ENCODE measurements at places on chromosomes 12 and 14. TPM values are rescaled to one million over a fixed set of nuclear protein-coding genes. Genes with fewer than 3 reads are reported as not detected.

Gene CLEC1B
- not detected for total RNA-seq

Gene KRT8
- total RNA-seq, result 0.46 TPM

DNA sequence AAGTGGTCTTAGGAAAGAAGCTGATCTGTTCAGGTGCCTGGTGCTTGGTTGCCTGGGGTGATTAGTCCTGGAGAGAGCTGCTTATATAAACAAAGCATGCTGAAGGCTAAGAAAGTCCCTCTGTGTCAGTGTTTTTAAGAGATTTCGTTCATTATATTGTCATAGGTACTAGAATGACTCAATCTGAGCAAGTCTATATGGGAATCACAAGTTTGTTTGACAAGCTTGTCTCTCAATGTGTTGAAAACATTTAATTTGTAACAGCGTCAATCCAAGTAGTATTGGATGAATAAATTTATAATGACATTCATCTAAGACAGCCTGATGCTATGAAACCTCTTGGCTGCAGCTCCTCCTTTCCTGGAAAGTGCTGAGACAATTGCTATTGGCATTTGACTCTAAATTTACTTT lies 256.3 kb downstream of the TMTC2 start:
- H3K27ac ChIP-seq, result no peak overlapping the region
- no peaks in the 10 kb centered on the region for H3K4me1 ChIP-seq
- H3K27me3 ChIP-seq, result no peaks in the 10 kb centered on the region
- no peaks in the 10 kb centered on the region for H3K36me3 ChIP-seq
- DNase-seq, result no peak
- no peak overlapping the region for H3K4me3 ChIP-seq

DNA sequence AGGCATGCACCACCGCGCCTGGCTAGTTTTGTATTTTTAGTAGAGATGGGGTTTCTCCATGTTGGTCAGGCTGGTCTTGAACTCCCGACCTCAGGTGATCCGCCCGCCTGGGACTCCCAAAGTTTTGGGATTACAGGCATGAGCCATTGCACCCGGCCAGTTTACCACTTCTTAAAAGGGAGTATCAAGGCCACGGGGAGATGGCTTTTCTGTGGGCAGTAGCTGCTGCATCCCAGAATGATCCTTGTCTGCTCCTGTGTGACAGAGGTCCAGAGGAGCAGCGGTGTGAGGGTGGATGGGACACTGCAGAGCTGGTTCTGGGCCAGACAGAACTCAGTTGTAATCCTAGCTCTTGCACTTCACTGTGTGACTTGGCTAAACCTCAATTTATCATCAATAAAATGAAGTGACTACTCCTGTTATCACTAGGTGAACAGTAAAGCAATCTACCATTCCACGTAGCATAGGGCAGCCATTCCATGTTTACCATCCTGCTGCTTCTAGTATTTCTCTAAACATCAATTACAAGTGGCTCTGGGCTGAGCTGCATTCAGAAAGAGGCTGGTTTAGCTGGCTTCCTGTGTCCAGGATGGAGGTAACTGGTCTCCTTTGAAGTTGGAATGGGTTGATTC lies 3.0 kb upstream of the NPFF start:
- H3K36me3 ChIP-seq, result peaks cover 38% of the 10 kb centered on the region
- peaks cover 7% of the 10 kb centered on the region for H3K4me1 ChIP-seq
- no peaks in the 10 kb centered on the region for H3K27me3 ChIP-seq
- no peak overlapping the region for H3K27ac ChIP-seq

DNA sequence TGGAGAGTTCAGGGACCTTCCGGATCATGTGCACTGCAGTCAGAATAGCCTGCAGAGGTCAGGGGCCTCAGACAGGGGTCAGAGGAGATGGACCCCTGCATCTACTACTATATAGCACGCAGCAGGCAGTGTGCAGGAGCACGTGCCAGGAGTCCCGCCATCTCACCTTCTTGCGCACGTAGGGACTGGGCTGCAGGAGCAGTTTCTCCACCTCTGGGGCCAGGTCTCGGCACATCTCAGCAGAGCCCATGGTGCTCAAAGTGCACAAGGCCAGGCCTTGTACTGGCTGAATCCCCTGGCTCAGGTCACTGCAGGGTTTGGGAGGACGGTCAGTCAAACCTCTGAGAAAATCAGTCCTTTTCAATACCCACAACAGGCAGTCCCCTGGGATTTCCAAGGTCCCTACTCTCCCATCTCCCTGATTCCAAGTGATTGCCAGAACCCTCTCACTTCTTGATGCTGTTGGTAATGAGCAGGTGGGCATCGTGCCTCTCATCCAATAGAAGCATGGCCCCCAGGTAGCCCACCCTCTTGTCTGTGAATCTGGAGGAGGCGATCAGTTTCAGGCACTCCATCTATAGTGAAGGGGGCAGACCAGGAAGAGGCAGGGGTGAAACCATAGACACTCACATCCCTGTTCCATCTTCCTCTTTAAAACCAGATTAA lies 1.3 kb downstream of the AP1G2 start:
- H3K27ac ChIP-seq, result no peak overlapping the region
- H3K36me3 ChIP-seq, result peaks cover 37% of the 10 kb centered on the region
- H3K27me3 ChIP-seq, result no peaks in the 10 kb centered on the region
- DNase-seq, result no peak
- peaks cover 22% of the 10 kb centered on the region for H3K4me1 ChIP-seq

GRCh38 chr12:52942066-52942900 lies 6.6 kb upstream of the KRT18 start:
- H3K36me3 ChIP-seq, result no peaks in the 10 kb centered on the region
- no peaks in the 10 kb centered on the region for H3K4me1 ChIP-seq
- DNase-seq, result no peak
- H3K27ac ChIP-seq, result no peak overlapping the region
- H3K27me3 ChIP-seq, result no peaks in the 10 kb centered on the region

DNA sequence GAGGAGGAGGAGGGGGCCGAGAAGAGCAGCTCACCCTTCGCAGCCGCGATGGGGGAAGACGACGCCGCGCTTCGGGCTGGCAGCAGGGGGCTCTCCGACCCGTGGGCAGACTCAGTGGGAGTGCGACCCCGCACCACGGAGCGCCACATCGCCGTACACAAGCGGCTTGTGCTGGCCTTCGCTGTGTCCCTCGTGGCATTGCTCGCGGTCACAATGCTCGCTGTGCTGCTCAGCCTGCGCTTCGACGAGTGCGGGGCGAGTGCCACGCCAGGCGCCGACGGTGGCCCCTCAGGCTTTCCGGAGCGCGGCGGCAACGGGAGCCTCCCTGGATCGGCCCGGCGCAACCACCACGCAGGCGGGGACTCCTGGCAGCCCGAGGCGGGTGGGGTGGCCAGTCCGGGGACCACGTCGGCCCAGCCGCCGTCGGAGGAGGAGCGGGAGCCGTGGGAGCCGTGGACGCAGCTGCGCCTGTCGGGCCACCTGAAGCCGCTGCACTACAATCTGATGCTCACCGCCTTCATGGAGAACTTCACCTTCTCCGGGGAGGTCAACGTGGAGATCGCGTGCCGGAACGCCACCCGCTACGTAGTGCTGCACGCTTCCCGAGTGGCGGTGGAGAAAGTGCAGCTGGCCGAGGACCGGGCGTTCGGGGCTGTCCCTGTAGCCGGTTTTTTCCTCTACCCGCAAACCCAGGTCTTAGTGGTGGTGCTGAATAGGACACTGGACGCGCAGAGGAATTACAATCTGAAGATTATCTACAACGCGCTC lies 745 bp downstream of the TRHDE start:
- H3K4me3 ChIP-seq, result no peak overlapping the region
- H3K27ac ChIP-seq, result no peak overlapping the region
- H3K4me1 ChIP-seq, result no peaks in the 10 kb centered on the region
- H3K27me3 ChIP-seq, result no peaks in the 10 kb centered on the region
- H3K36me3 ChIP-seq, result no peaks in the 10 kb centered on the region
